ENCODE measurements at places on chromosomes 6 and 20. TPM values are rescaled to one million over a fixed set of nuclear protein-coding genes. Genes with fewer than 3 reads are reported as not detected.
A peak's percentile ranks its signal among the peaks of the same experiment; 100 is the strongest.

The DNAAF9 gene
- 3.7 TPM for total RNA-seq

GRCh38 chr6:82588020-82588419, 224.4 kb downstream of the TPBG start:
- DNase-seq, result no peak

The ZNF311 gene
- total RNA-seq, result 0.31 TPM

- DNase-seq, result no peak
Observed at GRCh38 chr6:163329991-163330390, 84.5 kb upstream of the QKI start.

DNA sequence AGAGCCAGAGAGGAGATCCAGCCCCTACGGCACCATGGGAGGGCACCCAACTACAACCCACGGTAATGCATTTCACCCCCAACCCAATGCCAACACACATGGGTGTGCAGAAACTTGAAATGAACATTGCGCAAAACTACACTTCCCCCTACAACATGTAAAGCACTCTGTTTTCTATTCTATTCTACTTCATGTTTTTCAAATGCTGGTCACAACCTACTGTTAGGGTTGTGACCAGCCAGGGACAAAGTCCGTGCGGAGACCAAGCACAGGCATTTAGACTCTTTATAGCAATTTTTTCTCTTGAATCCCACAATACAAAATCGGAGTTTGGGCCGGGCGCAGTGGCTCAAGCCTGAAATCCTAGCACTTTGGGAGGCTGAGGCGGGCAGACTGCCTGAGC, 90.6 kb downstream of the MRPL14 start:
- no peak for DNase-seq

DNA sequence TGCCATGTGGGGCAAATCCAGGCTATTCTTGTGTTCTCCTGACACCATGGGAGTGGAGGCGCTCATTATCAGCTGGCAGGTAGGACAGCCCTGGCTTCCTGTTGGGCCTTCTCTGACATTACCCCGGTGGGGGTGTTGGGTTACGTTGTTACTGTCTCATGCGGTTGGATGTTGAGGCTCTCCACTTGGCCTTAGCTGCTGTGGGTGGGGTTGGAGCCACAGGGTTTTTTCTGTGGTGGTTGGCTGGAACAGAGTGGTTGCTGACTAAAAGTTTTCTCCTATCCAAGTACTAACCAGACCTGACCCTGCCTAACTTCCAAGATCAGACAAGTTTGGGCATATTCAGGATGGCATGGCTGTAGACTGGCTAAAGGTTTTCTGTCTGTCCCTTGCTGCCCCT, 20.2 kb downstream of the RIPK1 start:
- no peak for DNase-seq

The C6orf136 gene
- 21.6 TPM for total RNA-seq

The TREML1 gene
- total RNA-seq, result not detected

DNA sequence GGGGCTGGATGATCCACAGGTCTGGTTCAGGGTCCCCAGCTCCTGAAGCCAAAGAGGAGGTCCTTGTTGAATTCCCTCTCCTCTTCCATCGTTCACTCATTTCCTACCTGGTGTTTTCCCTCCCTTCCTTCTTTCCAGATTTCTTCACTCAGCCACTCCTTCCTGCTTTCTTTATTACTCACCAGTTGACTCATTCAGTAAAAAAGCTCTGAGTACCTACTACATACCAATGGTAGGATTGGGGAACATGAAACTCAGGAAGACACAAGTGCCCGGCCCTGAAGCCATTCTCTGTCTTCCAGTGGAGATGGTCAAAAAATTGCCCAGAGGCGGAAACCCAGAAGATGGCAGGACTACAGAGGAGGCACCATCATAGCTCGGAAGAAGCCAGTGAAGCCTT, 11.9 kb upstream of the NSFL1C start:
- no peak for DNase-seq

- DNase-seq, result no peak
Observed at GRCh38 chr20:7981374-7981773, 38.2 kb downstream of the TMX4 start.

The SALL4 gene
- total RNA-seq, result not detected

- no peak for DNase-seq
Observed at GRCh38 chr6:160077526-160077925, 44.1 kb upstream of the SLC22A1 start.

GRCh38 chr6:35476004-35476403, 7.8 kb downstream of the RPL10A start:
- no peak for DNase-seq

GRCh38 chr6:34531580-34532201, 24.4 kb downstream of the SPDEF start:
- DNase-seq, result no peak

GRCh38 chr6:158411998-158412397, 99.7 kb downstream of the TULP4 start:
- DNase-seq, result no peak

The SLCO4A1 gene
- total RNA-seq, result 38.9 TPM

GRCh38 chr6:43024436-43024835, 3.0 kb downstream of the RRP36 start:
- no peak for DNase-seq

DNA sequence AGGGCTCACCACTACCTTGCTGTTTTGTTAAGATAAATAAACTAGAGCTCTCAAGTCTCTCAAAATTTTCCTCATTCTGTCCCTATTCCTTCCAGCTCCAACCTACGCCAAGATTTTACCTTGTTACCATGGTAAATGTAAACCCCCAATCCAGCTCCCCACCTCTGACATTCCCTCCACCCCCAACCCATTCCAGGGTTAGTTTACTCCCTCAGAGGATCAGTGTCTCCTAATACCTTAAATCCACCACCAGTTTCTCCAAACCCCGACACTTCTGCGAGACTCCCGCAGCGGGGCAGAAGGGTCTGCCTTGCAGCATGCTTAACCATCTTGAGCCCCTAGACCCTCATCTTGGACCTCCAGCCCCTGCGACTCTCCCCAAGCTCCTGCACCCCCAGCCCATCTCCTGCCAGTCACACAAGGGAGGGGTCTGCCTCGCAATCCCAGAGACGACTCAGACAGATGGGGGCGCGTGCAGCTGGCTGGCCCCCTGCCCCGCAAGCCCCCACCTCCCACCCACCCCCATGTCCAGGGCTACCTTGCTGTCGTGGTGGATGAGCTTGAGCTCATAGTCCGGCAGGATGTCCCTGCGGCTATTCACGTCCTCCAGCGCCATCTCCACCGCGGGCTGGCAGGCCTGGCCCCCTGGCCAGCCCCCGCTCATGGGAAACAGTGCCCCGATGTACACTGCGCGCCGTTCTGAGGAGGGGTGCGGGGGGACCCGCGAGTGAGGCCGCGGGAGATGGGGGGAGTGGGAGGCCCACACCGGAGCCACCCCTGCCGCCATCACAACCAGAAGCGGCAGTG, 5.8 kb downstream of the GABBR1 start:
- no peak for DNase-seq

DNA sequence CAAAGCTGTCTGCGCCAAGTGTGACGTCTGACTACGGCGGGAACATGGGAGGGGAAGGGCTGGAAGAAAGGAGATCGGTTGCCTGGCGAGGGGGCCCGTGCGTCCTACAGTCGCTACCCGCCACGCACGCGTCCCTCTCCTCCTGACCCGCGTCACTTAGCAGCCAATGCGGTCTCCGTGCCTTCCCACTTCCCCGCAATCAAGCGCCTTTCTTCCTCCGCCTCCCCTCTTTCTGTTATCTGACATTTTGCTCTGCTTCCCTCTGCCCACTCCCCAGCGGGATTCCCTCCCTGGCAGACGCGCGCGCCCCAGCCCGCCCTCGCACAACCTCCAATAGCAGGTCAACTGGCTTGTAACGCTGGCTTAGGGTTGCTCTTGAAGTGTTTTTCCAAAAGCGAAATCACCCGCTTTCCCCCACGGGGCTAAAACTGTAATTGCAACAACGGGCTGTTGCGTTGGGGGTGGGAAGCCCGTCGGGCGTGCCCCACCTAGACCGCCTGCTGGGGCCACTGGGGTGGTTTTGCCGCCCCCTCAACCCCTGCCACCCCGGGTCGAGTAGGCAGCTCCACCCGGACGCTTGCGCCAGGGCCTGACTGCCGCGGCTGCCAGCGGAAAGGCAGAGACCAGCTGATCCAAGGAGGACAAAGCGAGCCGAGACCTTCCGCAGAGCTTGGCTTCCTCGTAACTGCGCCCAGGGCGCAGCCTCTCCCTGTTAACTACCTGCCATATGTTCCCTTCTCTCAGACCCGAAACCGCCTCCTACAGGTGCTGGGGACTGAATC, 6.2 kb upstream of the SOX4 start:
- peak; percentile 40 for DNase-seq

DNA sequence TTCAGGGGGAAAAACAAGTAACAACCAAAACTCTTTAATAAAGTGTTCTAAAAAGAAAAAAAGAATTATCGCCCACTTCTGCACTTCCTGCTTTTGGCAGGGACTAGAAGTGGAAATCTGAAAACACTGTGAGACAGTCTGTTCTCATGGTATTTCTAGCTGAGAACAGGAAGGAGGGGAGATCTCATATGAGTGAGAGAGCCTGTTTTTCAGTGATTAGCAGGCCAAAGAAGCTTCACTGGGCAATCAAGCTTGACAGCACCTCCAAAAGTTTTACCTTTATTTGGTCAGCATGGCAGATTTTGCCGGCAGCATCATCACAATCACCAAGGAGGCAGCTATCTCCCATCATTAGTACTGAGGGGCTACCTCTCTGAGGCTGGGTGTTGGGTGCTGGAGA, 79.5 kb upstream of the ATXN1 start:
- DNase-seq, result no peak

DNA sequence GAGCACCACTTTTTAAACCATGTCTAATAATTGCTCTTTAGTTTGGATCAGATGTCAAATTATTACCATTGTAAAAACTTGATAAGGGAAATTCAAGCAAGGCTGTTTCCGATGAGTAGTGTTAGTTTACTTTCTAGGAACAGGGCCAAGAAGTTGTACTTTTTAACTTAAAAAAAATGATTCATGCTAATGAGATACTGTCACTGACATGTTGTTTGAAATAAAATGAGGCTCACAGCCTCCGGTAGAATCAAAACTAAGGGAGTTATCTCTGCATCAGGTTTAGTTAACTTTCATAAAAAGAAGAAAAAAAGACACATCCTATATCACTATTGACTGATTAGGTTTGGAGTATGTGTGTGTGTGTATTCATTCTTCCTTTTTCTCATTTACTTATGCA, 55.2 kb upstream of the SUPT3H start:
- no peak for DNase-seq

DNA sequence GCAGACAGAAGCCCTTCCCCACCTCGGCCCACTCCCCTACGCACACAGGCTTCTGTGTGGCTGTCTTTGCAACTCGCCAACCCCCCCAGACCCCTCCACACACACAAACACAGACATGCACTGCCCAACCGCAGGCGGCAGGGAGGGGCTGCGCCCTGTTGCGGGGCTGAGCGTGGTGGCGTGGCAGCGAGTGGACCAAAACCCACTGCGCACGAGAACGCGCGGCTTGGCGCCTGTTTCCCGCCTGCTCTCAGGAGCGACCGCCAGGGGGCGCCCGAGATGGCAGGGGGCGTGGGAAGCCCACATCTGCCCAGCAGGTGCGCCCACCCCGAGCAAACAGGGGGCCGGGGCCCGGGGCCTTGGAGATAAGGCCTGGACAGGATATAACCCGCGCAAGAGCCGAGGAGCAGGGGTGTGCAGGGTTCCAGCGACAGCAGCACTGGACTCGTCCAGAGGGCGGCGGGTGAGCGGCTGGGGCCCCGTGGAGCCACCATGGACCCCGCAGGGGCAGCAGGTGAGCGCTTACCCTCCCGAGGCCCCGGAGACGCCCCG, at the start of gene RBPJL:
RBPJL (plus strand) TSS at position 410 of the 552 bp plus-strand sequence; CDS start at position 493, 83 bp downstream.
- DNase-seq, result peak; percentile 44

The COL9A3 gene
- total RNA-seq, result 37.6 TPM

DNA sequence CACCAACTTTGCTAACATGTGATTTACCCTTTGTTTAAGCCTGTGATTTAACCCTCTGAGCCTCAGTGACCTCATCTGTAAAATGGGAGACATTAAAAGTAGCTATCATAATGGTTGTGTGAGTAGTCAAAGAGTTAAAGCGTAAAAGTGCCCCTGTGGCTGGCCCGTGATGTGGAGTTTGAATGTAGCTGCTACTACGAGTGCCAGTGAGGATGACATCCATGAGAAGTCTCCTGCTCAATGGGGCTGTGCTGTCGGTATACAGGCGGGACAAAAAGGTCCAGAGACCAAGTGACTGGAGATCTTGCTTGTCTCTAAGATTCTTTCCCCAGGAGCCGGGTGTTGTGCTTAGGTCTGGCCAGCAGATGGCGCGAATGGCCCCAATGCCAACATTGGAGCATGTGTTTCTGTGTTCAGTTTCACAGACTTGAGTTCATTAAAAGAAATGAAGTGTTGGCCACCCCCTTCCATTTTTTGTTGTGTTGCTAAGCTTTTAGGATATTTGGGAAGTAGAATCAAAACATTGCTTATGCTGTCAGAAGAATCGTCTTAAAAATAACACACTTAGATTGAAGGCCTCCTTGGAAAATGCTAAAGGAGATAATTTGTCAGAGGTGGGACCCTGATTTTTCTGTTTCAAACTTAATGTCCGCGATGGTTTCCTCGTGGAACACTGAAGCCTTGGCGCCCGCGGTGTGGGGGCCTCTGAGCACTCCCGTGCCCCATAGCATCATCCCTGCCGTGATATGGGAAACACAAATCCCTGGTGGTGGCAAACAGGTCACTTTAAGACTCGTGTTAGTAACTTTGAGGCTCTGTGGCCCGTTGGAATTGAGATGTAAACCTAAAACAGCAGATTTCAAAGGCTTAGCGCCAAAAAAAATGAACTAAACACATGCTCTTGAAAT, 9.3 kb upstream of the RBM38 start:
- peak; percentile 71 for DNase-seq

The FNDC11 gene
- 1.3 TPM for total RNA-seq

DNA sequence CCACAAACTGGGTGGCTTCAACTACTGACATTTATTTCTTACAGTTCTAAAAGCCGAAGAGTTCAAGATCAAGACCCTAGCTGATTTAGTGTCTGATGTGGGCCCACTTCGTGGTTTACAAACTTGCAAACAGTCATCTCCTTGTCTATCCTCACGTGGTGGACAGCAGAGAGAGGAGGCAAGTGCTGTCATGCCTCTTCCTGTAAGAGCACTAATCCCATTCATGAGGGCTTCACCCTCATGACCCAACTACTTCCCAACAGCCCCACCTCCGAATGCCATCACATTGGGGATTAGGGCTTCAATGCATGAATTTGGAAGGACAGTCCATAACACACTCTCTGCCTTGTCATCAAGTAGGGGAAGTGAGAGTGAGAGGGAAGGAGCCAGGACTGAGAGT, 15.6 kb upstream of the ISM1 start:
- no peak for DNase-seq

The DDR1 gene
- 18.7 TPM for total RNA-seq

GRCh38 chr6:136969930-136970329, 47.8 kb downstream of the SLC35D3 start:
- no peak for DNase-seq

GRCh38 chr6:96997788-96998187, 73.3 kb downstream of the KLHL32 start:
- no peak for DNase-seq

The CTCFL gene
- total RNA-seq, result not detected

- DNase-seq, result no peak
Observed at GRCh38 chr6:139764498-139764986, 390.1 kb upstream of the CITED2 start.

The IL17F gene
- not detected for total RNA-seq

Measured in activated B cell treated with CpG ODN at 0.5 μM for 24 hours (primary cell).